ENCODE measurements at places on chromosomes 12 and 14. TPM values are rescaled to one million over a fixed set of nuclear protein-coding genes. Genes with fewer than 3 reads are reported as not detected.

FAM161B gene
- total RNA-seq = 1.9 TPM

CDK4 gene
- 268 TPM for total RNA-seq

SLC38A6 gene
- 20.2 TPM for total RNA-seq

CHPT1 gene
- total RNA-seq = 50.1 TPM

KLRD1 gene
- total RNA-seq = not detected

DNAI7 gene
- 0.33 TPM for total RNA-seq

TSPAN19 gene
- total RNA-seq = 0.18 TPM

FOXG1 gene
- 0.17 TPM for total RNA-seq

UBE2N gene
- total RNA-seq = 130 TPM
